ENCODE measurements at places on chromosomes 2 and 18.

DNA sequence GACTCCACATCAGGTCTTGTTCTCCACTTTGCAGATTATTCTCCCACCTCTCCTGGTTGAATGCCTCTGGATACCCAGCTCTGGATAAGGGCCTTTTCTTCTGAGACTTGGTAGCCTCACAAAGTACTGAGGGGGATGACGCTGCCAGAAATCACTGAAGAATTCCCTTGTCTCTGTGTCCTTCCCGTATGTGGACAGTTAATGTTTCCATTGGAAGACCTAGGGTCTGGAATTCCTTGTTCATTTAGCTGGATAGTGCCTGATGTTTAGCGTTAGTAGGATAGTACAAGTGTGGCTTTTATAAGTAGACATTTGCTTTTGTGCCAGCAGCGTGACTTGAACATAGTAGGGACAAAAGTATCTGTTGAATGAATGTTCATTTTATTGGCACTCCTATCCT lies 76.9 kb downstream of the CLHC1 start:
- DNase-seq = no peak

GRCh38 chr18:48834413-48835031 lies 116.2 kb downstream of the SMAD7 start:
- peak; percentile 85 for DNase-seq

DNA sequence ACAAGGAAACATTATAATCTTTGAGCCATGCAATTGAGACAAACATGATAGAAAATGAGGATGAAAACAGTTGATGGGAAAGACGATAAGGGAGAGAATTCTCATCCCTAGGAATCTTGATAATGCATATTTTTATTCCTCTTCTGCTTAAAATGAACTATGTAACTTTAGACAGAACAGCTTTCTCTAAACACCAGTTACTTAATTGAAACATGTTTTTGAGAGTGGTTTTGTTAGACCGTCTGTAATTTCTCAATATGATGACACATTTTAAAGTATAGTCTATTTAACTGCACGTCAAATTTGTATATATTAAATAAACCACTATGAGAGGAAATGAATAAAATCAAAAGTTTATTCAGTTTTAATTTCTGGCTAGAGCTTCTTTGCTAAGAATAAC lies 1453.9 kb upstream of the NXPH2 start:
- no peak for DNase-seq

GRCh38 chr2:121670181-121670580 lies 20.9 kb upstream of the CLASP1 start:
- no peak for DNase-seq

- DNase-seq = no peak
Measured at GRCh38 chr2:222715742-222716141, 44.3 kb downstream of the MOGAT1 start.

Data from cerebellum (tissue), 4 donors.